ENCODE measurements at places on chromosomes 6 and 20. TPM values are rescaled to one million over a fixed set of nuclear protein-coding genes. Genes with fewer than 3 reads are reported as not detected.

ESR1 gene
- total RNA-seq = 0.54 TPM

GRCh38 chr20:62617711-62618483 lies 24.4 kb upstream of the SLCO4A1 start:
- DNase-seq = peak; percentile 84

DNA sequence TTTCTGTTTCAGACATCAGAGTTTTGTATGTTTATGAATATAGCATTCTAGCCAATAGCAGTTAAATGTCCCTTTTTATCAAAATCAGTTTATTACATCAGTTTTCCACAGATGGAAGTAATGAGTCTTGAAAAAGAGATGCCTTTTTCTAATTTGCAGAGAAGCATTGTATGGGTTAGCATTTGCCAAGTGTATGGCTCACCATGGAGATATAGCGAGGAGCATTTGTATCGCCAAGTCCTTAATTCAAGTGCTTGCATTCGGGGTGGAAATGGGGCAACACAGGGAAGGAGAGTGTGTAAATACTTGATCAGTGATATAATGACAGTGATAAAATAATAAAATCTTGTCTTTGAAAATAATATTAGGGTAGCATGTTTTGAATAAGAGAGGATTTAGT lies 42.9 kb downstream of the TXLNB start:
- DNase-seq = no peak

GRCh38 chr6:44533421-44533820 lies 145.9 kb downstream of the CDC5L start:
- no peak for DNase-seq

TRIM40 gene
- not detected for total RNA-seq

PHF10 gene
- 72.9 TPM for total RNA-seq

BTN1A1 gene
- 0.10 TPM for total RNA-seq

- DNase-seq = no peak
Observed at GRCh38 chr6:40389254-40389653, 197.9 kb downstream of the LRFN2 start.

GRCh38 chr20:47317127-47317895 lies 39.2 kb downstream of the ZMYND8 start:
- peak; percentile 79 for DNase-seq

DNA sequence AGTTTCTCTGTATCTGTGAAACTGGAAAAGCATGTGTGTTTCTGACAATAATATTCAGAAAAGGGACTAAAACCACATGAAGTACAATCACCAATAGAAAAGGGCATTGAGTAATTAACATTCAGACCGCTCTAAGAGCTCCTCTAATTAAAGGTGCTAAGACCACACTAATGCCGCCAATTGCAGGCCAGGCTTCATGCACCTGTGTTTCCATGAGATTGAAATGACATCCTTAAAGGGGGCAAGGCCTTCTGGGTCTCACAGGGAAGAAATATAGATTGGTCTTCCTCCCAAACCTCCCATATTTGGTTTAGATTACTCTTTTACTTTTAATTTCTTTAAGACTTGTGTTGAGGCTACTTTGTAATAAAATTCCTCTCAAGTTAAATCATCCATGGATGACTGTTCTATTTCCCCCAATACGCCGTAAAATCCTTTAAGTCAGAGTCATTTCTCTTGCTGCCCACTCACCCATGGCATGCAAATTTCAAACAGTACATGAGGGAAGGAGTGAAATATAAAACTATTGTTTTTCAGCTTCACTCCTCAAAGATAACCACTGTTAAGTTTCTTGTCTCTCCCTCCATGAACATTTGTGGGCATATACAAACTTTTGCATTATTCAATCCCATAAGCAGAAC lies 110.6 kb downstream of the UBE3D start:
- DNase-seq = no peak

DNA sequence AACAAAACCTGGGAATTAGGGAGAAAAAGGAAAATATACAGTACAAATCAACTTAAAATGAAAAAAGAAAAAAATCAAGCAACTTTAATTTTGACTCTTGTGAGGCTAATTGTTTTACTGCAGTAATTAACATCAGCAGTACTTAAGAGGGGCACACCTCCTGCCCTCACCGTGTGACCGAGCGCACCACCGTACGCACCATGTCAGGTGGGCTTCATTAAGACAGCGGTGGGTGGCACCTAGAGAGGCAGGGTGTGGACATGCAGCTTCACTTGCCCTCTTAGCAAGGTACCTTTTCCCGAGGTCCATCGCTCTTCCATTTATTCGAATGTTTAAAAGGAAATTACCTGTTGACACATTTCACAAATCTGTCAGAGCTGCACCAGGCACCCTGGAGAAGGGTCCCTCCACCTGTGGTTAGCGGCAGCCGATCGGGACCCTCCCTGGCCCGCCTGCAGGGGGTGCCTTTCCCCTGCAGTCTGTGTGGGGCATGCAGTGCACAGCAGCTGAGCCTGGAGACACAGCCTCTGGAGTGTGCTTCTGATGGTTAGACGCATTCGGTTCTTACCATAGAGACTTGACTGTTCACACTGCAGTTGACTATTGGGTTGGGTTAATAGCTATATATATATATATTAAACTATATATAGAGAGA lies 184.1 kb downstream of the TMEM242 start:
- no peak for DNase-seq

GGTLC1 gene
- total RNA-seq = not detected

MOCS3 gene
- total RNA-seq = 2.2 TPM

NAA20 gene
- total RNA-seq = 65.5 TPM

TRIM31 gene
- total RNA-seq = not detected

GRCh38 chr6:7526755-7527154 lies 14.7 kb upstream of the DSP start:
- DNase-seq = no peak

DNA sequence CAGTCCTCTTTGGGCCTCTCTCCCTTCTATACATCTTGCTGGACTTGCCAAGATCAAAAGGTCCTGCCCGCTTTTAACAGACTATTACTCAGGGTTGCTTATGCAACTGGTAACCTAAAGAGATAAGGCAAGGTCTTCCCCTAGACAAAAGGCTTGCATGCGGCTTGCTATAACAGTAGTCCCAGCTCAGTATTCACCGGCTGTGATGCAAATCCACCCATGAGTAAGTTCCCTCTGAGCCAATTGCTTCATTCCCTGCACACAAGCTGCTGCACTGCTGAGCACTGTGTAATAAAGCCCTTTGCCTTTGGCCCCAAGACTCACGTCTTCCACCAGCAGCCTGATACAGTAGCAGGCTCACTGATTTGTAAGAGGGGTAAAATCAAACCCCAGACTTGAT lies 363.8 kb downstream of the PRKN start:
- no peak for DNase-seq

- DNase-seq = no peak
Observed at GRCh38 chr20:52978851-52979250, 6.7 kb downstream of the TSHZ2 start.

GRCh38 chr6:162343936-162344645 lies 383.5 kb downstream of the PRKN start:
- DNase-seq = no peak

DNA sequence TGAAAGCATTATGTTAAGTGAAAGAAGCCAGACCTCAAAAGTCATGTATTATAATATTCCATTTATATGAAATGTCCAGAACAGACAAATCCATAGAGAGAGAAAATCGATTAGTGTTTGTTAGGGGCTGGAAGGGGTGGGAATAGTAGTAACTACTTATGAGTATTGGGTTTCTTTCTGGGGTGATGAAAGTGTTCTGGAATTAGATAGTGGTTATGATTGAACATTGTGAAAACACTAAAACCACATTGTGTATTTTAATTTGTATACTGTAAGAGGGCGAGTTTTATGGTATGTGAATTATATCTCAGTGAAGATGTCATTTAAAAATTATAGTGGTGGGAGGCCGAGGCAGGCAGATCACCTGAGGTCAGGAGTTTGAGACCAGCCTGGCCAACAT lies 52.0 kb upstream of the KIF13A start:
- DNase-seq = no peak

- DNase-seq = no peak
Observed at GRCh38 chr20:9775176-9775575, 63.7 kb downstream of the PAK5 start.

DNA sequence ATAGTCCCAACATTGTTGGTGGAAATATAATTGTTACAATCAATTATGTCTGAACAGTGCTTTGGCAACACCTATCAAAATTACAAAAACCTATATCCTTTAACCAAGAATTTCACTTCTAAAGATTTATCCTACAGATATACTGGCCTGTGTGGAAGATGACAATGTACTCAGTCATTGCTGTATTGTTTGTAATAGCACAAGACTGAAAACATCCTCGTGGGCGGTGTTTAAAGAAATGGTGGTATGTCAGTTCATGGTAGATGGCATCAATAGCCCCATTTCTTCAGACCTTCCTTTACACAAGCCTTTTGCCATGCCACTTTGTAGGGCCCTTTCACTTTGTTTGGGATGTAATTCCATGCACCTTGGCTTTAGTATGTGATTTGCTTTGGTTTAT lies 9.8 kb upstream of the TPBG start:
- DNase-seq = no peak

- no peak for DNase-seq
Observed at GRCh38 chr6:766625-767024, 73.7 kb upstream of the EXOC2 start.

DNA sequence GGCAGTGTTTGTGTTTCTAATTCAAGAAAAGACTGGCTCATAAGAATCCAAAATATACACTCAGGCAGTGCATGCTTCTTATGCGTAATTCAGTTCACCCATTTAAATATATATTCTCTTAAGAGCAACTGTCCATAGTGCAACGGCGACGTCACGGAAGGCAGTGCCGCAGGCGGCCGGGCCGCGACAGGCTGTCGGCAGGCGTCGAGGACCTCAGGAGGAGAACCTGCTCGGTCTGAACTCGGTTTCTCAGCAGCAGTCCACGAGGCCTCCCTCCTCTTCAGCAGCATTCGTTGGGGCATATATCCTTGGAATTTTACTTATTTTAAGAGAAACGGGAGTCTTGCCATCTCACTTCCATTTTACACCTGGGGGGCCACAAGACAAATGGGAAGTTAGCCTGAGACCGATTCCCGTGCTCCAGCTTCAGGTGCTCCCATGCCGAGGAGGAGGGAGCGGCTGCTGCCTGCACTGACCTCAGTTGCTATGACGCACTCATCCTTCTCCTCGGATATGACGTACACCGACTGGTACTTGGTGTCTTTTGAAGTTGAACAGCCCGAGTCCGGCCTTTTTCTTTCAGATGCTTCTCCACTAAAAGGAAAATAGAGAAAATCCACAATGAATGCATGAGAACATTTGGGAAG lies 8.2 kb downstream of the DLL1 start:
- DNase-seq = no peak

DNA sequence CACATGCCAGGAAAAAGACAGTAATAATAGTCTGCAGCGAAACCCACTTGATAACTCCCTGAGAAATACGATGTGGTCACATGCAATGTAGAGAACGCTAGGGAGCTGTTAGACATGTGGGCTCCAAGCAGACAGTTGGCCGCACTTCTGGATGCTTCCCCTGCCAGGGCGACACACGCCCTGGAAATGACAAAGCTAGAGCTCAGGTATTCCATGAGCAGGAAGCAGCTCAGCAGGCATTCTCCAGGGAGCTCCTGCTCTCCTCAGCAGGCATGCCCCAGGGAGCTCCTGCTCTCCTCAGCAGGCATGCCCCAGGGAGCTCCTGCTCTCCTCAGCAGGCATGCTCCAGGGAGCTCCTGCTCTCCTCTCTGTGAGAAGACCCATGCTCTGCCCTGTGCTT lies 52.4 kb upstream of the NXT1 start:
- DNase-seq = no peak

DNA sequence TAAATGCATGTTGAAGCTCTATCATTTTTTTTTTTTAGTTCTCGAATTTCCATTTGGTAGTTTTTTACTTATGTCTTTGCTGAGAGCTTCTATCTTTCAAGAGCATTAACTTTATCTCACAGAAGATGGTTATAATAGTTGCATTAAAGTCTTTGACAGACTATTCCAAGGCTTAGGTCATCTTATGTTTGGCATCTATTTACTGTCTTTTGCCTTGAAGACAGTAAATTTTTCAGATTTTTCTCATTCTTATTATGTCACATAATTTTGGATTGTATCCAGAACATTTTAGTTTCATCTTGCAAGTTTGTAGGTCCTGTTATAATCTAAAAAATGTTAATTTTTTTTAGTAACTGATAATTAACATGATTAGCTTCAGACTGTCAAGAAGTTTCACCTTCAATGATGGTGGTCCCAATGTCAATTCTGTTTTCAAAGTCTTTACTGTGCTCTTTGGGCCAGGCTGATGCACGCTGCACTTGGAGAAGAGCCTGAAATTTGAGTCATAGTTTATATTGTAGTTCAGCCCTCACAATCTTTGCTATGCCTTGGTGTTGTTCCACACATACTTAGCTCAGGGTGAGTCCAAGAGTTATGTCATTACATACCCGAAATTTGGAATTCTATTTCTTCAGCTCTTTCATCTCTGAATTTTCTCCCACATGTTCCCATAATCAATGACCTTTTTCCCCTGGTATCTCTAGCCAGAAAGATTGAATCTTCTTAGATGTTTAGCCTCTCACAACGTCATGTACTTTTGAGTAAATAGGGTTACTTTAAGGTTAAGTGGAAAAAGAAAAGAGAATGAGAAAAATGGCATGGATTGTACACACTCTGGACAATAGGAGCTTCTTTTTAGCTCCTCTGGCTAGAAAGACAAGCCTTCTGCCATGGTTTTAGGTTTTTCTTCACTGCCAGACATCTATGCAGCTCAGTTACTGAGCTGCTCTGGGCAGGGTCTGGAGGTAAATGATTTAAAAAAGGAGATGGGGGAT lies 110.3 kb upstream of the BTBD3 start:
- no peak for DNase-seq

GRCh38 chr6:2029130-2029794 lies 216.1 kb downstream of the GMDS start:
- no peak for DNase-seq

TMEM200A gene
- total RNA-seq = not detected

BHLHE23 gene
- total RNA-seq = not detected

- DNase-seq = peak; percentile 65
Observed at GRCh38 chr6:85464722-85465150, 14.9 kb downstream of the NT5E start.

DNA sequence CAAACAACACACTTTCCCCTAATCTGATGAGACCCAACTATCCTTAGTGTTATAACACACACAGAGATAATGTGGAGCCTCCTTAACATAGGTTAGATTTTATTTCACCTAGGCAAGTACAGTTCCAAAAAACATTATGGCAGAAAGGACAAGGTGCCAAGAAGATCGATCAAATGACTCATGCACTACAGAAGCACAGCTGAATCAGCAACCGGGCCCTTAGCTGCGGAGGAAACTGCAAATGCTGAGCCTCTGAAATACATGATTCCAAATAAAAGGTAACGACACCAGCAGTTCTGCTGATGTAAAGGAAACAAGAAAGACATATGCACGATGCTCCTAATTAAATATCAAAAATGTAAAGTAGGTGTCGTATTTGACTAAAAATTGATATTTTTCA lies 19.9 kb upstream of the MUC21 start:
- DNase-seq = no peak

DNA sequence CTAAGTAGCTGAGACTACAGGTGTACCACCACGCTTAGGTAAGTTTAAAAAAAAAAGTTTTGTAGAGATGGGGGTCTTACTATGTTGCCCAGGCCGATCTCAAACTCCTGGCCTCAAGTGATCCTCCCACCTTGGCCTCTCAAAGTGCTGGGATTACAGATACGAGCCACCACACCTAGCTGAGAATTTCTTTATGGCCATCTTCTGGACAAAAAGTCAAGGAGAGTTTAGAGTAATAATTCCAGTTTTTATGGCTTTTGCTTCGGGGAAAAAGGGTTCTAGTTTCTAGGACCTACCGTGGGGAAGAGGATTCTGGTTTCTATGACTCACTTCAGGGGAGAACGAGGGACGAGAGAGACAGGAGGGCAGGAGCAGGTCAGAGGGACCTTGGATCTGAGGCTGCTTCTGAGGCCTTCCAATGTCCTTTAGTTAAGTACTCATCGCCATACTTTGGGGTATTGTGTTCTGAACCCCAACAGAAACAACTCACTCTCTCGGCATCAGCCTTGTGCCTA lies 69.3 kb upstream of the IER3 start:
- no peak for DNase-seq

All from activated naive CD4-positive, alpha-beta T cell treated with anti-CD3 and anti-CD28 coated beads for 36 hours (primary cell).